ENCODE measurements at places on chromosomes 12 and 14. TPM values are rescaled to one million over a fixed set of nuclear protein-coding genes. Genes with fewer than 3 reads are reported as not detected.

The AKAP3 gene
- 1.4 TPM for total RNA-seq

The LRRK2 gene
- 21.3 TPM for total RNA-seq

The VPS33A gene
- 19.0 TPM for total RNA-seq

The ENDOU gene
- total RNA-seq: not detected

The RAB15 gene
- total RNA-seq: 2.9 TPM

The ESPL1 gene
- total RNA-seq: 1.0 TPM

The OAS1 gene
- total RNA-seq: 7.7 TPM

The HSPB8 gene
- not detected for total RNA-seq

The CIT gene
- 0.84 TPM for total RNA-seq

The ST8SIA1 gene
- 2.6 TPM for total RNA-seq

The KANSL2 gene
- 195 TPM for total RNA-seq

The TSPAN19 gene
- total RNA-seq: not detected

The HHIPL1 gene
- not detected for total RNA-seq

The TTC8 gene
- total RNA-seq: 2.0 TPM

The GUCY2C gene
- total RNA-seq: not detected

The SYNE3 gene
- 27.6 TPM for total RNA-seq

The OVCH1 gene
- total RNA-seq: not detected

The SERPINA10 gene
- total RNA-seq: not detected

The RPS6KL1 gene
- 3.4 TPM for total RNA-seq

The DBX2 gene
- total RNA-seq: not detected

The PPM1A gene
- total RNA-seq: 105 TPM

The GLIPR1L2 gene
- total RNA-seq: 0.10 TPM

The TMPRSS12 gene
- total RNA-seq: not detected

The KRT85 gene
- total RNA-seq: not detected

The AMHR2 gene
- 0.52 TPM for total RNA-seq

The TAC3 gene
- total RNA-seq: not detected

The ERP27 gene
- total RNA-seq: 8.3 TPM

The DNAJC22 gene
- not detected for total RNA-seq

The GALC gene
- total RNA-seq: 28.0 TPM

The LRFN5 gene
- total RNA-seq: not detected

The PDE3A gene
- total RNA-seq: 1.3 TPM
